ENCODE measurements at places on chromosomes 1 and 21.

- peak; percentile 70 for DNase-seq
Observed at GRCh38 chr1:160078512-160079195, 2.7 kb upstream of the KCNJ9 start.

DNA sequence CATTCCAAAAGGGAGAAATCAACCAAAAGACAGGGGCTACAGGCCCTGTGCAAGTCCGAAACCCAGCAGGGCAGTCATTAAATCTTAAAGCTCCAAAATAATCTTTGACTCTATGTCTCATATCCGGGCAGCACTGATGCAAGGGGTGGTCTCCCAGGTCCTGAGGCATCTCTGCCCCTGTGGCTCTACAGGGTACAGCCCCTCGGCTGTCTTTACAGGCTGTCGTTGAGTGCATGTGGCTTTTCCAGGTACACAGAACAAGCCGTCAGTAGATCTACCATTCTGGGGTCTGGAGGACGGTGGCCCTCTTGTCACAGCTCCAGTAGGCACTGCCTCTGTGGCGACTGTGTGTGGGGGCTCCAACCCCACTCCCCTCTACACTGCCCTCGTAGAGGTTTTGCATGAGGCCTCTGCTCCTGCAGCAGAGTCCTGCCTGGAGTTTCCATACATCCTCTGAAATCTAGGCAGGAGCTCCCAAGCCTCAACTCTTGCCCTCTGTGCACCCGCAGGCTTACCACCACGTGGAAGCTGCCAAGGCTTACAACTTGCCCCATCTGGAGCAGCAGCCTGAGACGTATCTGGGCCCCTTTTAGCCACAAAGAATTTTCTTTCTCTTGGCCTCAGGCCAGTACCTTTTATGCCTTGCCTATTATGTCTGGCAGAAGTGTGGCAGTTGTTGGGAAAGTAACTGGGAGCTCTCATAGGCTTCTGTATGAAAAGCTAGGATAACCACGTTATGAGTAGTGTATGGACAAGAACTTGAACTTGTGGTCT, 52.5 kb downstream of the POU2F1 start:
- DNase-seq: no peak

- DNase-seq: peak; percentile 93
Observed at GRCh38 chr1:145859491-145860023, 676 bp upstream of the PIAS3 start.

DNA sequence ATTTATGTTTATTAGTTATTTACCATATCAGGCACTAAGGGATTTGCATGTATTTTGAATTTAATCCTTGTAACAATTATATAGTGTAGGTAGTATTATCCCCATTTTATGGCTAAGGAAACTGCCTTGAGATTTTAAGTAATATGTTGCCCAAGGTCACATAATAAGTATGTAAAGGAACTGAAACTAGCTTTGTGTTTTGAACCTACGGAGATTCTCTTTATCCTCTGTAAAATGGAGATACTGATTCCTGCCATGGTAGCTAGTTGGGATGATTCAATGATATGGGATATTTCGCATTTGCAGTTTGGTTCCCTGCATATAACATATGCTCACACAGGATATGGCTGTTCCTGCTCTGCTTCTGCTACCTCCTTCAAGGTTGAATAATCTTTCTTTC, 144.3 kb downstream of the ST6GALNAC3 start:
- no peak for DNase-seq

GRCh38 chr1:229430761-229431283, 3.1 kb downstream of the ACTA1 start:
- DNase-seq: peak; percentile 83

DNA sequence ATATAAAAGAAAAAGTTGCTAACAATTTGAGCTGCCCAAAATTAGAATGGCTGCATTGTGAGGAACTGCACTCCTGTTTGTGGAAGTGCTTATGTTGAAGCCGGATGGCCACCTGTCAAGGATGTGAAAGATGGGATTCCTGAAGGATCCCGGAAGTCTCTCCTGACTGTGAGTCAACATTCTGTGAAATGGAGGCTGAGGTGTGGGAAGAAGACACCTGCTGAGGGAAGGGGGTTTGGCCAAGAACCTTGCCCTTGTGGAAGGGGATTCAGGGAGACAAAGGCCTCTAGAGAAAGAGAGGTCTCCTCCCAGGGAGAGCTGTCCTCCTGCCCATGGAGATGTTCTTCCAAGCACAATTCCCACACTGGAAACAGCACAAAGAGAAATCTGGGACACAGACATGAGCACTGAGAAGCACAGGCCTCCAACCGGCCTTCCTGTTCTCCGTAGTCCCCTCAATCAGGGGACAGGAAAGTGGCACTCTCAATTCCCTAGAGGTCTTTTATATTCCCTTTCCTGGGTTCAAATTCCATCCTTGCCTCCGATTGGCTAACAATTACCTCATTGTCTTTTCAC, 70.5 kb downstream of the CD2 start:
- peak; percentile 42 for DNase-seq

DNA sequence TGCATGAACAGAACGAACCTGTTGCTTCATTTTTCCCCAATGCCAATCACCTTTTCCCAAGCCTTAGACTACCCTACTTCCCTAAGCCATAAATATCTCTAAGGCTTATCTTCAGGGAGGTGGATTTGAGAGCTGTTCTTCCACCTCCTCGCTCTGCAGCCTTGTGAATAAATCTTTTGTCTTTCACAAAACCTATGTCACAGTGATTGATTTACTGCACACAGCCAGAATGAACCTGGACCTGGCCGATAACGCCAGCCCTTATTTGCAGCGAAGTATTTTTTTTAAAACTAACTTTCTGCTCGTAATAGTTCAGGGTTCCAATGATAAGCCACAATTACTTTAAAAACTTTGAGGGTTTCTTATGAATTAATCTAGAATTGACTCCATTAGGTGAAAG, 632.6 kb downstream of the PTPRU start:
- no peak for DNase-seq

DNA sequence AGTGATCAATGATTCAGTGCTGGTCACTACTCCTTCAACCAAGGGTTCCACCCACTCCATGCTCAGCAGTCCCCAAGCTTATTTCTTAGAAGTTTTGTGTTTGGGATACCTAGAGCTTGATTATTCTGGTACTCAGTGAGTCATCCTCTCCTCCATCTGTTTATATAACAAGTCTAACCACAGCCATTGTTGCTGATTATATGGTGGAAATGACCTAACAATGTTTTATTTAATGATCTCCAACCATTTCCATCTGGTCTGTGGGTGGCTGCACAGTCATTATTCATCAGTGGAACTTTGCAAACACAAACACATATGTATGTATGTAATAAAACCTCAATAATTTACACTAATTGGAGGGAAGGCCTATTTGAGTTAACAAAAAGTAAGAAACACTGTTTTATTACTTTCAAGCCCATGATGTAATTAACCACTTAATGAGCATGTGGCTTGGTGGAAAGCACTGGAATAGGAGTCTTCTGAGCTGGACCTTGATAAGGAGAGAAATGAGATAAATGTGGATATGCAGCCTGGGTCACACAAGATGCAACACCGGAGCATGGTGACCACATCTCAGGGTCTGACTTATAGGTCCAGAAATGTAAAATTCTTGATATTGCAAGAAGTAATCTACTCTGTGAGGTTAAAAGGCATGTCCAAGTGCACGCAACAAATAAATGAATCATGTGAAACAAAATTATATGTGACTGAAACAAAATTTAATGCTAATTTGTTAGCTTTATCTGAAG, 99.0 kb upstream of the WLS start:
- DNase-seq: no peak

DNA sequence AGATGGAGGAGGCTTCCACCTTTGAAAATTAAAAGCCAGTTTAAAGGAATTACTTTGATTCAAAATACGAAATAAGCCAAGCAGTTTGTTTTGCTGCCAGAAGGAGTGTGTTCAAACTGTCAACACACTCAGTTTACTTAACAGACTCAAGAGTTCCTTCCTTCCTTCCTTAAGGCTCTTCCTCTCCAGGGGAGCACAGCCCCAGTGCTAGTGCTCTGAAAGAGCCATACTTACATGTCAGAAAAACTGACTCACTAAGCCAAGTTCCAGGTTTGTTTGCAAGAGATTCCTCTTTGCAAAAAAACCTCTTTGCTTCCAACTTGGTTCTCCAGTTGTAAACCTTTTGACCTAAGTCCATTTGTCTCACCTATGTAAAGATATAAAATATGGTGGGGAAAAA, 14.3 kb downstream of the SETD4 start:
- no peak for DNase-seq

GRCh38 chr1:228007049-228007800, 427 bp downstream of the WNT3A start:
- DNase-seq: peak; percentile 19
